ENCODE measurements at places on chromosomes 11 and 22.
A peak's percentile ranks its signal among the peaks of the same experiment; 100 is the strongest.

DNA sequence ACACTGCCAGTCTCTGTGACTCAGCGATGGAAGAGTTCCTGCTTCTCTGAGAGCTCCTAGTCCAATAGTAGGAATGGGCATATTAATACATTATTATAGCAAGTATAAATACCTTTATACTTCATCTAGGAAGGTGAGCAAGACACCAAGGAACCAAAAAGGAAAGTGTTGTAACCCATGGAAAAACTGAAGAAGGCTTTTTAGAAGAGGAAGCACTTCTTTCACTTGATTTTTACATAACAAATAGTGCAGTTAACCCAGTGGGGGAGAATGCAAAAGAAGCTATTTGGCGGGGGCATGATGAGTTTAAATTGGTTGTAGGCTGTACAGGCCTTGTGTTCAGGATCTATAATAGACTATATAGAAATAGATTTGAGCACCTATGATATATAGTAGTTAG is 31.2 kb upstream of the C11orf87 start:
- DNase-seq = no peak

DNA sequence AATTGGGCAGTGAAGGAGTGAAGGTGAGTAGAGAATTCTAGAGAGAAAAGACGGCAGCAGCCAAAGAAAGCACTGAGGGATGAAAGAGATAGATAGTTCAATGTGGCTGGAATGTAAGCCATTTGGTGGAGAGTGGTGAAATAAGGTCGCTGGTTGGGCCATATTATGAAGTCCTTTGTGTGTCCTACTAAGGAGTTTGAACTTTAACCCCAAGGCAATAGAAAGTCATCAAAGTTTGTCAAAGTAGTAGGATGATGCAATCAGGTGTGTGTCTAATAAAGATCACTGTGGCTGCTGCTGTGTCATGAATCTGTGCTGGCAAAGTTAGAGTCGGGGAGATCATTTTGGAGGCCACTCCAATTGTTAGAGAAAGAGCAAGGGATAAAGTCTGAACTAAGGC is 18.7 kb downstream of the RNF121 start:
- no peak for DNase-seq

- no peak for DNase-seq
These were observed 188.3 kb upstream of the BLID start for GRCh38 chr11:122304306-122304705.

GRCh38 chr11:47020793-47021526 is 84.4 kb downstream of the CSTPP1 start:
- DNase-seq = peak; percentile 42

DNA sequence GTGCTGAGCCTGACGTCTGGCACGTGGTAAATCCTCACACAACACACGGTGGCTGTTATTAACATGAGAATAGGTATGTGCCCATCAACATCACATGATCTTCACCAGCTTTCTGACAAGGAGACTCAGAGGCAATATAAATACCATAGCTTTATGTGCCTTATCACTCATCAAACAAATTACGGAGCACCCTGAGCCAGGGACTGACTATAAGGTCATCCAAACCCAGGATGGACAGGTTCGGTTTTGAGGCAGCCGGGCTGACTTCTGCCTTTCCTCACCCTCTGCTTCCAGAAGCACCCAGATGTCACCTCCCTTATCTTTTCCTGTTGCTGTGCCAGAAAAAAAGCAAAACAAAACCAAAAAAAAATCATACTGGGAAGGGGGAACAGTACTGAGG is 5.7 kb upstream of the PLAAT3 start:
- DNase-seq = no peak

- DNase-seq = no peak
These were observed 381.2 kb downstream of the MN1 start for GRCh38 chr22:27420195-27420816.

- DNase-seq = no peak
These were observed 34.8 kb downstream of the LRRC74B start for GRCh38 chr22:21080435-21081137.

DNA sequence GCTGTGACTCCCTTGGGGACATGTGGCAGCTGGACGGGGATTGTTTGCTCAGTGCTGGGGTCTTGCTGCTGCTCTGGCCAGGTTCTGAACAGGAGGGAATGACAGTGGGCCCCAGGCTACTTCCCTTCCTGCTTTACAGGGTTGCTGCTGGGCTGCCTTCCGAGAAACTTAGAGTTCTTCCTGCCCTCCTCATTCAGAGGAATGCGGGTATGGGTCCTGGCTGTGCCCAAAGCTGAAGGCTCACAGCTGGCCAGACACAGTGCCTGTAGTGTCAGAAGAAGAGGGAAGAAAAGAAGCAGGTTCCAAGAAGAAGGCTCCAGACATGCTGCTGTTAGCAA is 108.3 kb upstream of the PARVA start:
- peak; percentile 94 for DNase-seq

GRCh38 chr11:37512156-37512780 is 914.2 kb upstream of the RAG2 start:
- DNase-seq = no peak

DNA sequence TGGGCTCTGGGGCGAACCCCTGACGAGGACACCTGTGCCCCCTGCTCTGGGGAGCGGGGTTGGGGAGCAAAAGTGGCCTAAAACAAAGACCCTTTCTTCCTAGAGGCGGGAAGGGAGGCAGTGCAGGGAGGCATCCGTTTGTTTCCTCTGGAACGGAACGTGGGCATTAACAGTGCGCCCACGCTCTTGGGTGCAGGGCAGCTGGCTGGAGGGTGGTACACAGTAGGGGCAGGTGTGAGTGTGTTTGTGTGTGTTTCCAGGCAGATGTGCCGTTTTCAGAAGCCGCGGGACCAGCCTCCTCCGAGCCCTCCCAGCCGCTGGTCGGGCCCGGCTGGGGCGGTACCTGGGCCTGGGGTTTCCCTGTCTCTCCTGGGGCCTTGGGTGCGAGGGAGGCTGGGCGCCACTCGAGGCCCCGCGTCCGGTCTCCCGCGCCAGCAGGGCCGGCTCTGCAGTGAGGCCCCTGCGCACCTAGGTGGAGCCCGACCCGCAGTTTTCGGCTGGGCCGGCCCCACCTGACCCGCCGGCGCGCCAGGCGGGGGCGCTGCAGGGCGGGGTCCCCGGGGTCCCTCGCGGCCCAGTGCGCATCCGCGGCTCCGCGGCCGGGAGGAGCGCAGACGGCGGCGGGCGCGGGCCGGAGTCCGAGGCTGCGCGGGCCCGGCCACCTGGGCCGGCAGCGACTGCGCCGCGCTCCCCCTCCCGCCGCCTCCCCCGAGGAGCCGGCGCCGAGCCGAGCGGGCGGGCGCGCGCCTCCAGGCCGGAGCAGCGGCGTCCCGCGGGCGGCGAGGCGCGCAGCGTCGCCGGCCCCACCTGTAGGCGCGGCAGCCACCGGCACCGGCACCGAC is 1252.7 kb downstream of the BRD1 start:
- DNase-seq = peak; percentile 12

DNA sequence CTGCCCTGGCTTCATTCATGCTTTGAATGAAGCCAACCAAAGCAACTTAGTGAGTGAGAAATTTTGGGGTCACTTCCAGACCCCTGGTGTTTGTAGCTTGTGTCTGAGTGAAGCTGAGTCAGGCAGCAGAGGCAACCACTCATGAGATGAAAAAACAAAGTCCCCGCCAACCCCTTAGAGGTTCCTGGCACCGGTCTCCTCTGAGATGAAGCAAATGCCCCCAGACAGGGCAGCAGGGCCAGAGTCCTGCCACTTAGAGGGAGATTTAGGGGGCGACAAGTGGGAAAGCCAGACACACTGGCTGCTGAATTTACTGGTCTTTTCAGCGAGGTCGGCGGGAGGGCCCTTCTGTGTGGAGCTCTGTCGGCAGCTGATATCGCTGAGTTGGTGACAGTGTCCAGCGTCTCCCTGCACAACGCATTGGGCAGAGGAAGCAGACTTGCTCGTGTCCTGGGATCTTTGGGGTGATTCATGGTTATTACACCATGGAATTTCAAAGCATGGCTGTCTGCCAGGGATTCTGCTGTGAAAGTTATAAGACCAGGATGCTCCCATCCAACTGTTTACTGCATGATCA is 482.6 kb downstream of the MIAT start:
- peak; percentile 71 for DNase-seq

GRCh38 chr22:44906248-44906936 is 103.4 kb downstream of the PHF21B start:
- no peak for DNase-seq

GRCh38 chr11:1281326-1281973 is 28.0 kb downstream of the TOLLIP start:
- no peak for DNase-seq

DNA sequence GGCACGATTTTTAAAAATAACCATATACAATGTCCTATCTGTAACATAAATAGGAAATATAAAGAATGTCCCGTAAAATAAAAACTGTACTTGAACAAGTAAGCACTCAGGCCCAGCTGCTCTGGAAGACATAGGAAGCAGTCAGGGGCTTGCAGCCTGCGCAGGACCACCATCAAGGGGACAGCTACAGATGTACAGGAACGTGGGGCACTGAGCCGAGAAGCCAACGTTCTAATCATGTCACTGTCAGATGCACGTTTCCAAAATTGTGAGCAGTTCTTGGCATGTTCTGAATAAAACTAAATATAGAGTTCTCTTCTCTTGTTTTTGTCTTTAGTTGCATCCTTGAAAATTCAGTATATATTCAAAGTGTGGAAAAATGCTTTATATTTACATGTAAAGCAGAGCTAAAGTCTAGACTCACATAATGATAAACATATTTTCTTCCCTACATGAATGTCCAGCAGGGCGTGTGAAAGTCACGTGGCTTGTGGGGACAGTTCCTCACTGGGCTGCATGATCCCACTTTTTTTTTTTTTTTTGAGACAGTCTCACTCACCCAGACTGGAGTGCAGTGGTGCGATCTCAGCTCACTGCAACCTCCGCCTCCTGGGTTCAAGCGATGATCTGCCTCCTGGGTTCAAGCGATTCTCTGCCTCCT is 28.4 kb upstream of the TSPAN18 start:
- no peak for DNase-seq

Data from umbilical cord (tissue), 2 donors.